ENCODE measurements at places on chromosomes 16 and 17. TPM values are rescaled to one million over a fixed set of nuclear protein-coding genes. Genes with fewer than 3 reads are reported as not detected.

DNA sequence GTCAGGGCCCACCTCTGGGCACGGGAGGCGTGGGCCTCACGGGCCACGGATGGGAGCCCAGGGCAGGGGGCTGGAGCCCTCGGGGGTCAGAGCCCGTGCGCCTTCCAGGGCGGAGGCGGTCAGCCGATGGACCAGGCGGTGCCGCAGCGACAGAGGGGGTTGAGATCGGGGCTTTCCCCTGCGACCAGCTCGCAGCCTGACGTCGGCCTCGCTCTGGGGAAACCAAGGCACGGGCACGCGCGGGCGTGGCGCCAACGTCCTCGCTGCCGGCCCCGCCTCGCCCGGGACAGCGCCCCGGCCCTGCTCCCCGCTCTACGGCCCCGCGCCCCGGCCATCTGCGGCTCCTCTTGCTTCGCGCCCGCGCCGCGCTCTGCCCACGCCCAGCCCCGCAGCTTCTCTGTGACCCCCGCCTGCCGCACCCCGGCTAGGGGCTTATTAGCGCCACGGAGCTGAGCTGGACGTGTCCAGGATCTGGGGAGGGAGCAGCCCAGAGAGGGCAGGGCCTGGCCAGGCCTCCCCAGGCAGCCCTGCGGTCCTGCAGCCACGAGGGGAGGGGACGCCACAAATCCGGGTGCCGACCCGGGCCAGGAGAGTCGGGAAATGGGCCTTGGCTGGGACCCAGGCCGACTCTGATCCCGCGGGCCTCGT lies 13.5 kb downstream of the ACTG1 start:
- DNase-seq = no peak

The DLX3 gene
- 0.29 TPM for total RNA-seq

The HAGHL gene
- total RNA-seq = 19.2 TPM

GRCh38 chr17:80104321-80104955 lies 3.1 kb downstream of the GAA start:
- no peak for DNase-seq

GRCh38 chr17:77297693-77298666 lies 157.2 kb downstream of the SEC14L1 start:
- DNase-seq = peak; percentile 56

DNA sequence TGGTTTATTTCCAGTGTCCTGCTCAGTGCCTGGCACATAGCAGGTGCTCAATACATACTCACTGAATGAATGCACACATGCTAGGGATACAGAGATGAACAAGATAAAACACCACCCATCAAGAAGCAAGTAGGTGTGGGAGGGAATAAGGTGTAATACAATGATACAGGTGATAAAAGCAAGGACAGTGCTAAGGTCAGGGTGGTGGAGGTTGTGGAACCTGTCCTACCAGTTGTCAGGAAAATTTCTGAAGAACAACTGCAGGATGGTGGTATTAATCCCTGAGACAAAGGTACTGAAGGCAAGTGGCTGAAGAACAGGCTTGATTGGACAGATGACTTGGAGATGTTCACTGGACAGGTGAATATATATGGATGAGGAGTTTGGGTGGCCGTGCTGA lies 1.8 kb downstream of the KNOP1 start:
- DNase-seq = no peak

The CBLN1 gene
- not detected for total RNA-seq

DNA sequence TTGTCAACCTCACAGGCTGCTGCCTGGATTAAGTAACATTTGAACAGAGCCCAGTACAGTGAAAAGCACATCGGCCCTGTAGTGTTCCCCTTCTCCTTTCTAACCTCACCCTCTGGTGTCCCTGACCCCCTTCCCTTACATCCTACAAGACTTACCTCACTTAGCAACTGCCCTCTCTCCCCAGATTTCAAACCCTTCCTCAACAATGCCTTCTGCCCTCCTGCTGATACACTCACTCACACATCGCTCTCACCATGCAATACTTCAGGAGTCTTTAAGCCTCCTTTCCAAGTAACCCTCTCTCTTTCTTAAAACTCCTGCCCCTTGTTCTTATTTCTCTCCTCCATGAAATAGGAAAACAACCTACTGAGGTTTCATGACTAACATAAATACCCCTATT lies 17.8 kb downstream of the ZZEF1 start:
- DNase-seq = no peak

- DNase-seq = no peak
These were observed 85.4 kb downstream of the N4BP1 start for GRCh38 chr16:48524348-48525200.

DNA sequence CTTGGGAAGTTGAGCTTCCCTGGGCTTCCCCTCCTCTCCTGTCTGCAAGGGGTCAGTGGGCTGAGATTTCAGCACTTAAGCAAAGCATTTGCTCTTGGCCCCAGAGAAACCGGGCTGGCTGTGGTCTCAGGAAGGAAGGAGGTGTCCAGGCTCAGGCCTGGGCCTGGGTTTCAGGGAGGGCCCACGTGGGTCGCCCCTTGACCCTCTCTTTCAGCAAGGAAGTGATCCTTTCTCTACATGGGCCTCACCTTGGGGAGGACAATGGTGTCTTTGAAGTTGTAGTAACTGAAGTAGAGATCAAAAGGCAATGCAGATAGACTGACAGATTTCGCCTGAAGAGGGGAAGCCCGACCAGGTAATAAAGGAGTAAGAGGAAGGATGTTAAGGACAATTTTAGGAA lies 2.7 kb downstream of the NOD2 start:
- DNase-seq = no peak

DNA sequence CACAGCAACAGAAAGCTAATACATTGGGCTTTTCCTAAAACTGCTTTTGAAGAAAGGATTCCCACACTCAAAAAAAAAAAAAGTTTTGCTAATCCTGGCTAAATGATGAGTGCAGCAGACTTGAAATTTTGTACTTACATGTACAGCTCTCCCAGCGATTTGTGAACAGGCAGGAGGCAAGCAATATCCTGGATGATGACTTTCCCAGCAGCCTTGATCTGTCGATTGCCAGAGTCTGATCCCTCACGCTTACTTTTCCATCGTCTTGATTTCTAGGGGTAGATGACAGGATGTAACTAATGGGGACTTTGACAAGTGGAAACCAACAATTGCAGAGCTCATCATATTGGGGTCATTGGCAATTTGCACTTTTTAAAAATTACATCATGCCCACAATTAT lies 91.4 kb downstream of the WDR59 start:
- DNase-seq = no peak

The PRR29 gene
- not detected for total RNA-seq

- no peak for DNase-seq
These were observed 82.8 kb downstream of the GLG1 start for GRCh38 chr16:74524117-74524516.

The TP53TG3 gene
- total RNA-seq = 1.1 TPM

The GCGR gene
- total RNA-seq = not detected

The ITGAL gene
- not detected for total RNA-seq

GRCh38 chr16:67252609-67253497 lies 4.1 kb downstream of the SLC9A5 start:
- DNase-seq = peak; percentile 31

The CPHXL2 gene
- not detected for total RNA-seq

DNA sequence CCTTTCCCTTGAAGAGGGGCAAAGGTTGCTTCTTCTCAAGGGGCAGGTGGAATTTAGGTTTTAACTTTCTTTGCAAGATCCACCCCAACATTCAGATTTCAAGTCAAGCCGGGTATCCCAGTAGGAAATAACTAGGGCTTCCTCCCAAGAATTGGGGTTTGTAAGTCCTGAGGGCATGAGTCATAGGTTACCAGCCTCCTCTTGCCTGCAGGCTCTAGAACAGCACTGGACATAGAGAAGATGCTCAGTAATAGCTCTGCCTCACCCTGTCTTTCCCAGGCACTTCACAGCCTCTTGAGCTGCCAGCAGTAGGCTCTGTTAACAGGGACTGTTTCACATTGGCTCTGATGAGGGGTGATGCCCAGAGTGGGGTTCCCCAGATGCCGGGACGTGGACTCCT lies 35.8 kb upstream of the ZFP90 start:
- peak; percentile 22 for DNase-seq

GRCh38 chr16:57900796-57901479 lies 70.0 kb downstream of the CNGB1 start:
- DNase-seq = no peak

The AGRP gene
- not detected for total RNA-seq

The IGF2BP1 gene
- 5.6 TPM for total RNA-seq

DNA sequence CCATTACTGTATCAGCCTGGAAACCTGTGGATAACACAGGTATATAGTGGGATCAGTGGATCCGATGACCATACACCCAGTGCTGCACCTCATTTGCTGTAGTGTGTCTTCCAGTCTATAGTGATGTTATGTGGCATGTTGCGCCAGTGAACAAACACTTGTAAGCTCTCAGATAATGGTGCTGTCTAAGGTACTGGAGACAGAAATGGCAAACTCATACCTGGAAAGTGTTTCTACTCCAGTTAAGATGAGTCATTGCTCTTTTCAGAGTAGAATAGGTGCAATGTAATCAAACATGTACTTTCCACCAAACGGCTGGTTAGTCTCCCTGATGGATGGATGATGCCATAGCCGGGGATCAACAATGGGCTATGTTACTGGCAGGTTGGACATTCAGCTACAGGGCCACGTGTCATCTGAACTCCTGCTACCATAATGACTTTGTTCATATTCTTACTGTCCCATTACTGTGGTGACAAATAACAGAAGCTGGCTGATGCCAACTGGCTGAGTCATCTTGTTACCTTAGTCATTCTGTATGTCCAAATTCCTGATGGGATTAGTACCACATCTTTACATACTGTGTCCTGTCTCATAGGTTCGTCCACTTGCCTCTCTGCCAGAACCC lies 6.3 kb downstream of the CCL11 start:
- DNase-seq = no peak

GRCh38 chr17:38888842-38889241 lies 19.0 kb downstream of the LASP1 start:
- DNase-seq = no peak

GRCh38 chr17:60901242-60901641 lies 223.6 kb downstream of the BCAS3 start:
- peak; percentile 37 for DNase-seq

GRCh38 chr17:7281953-7282751 lies 634 bp downstream of the SLC2A4 start:
- DNase-seq = no peak

- no peak for DNase-seq
These were observed 19.6 kb downstream of the OR1D5 start for GRCh38 chr17:3043737-3044365.

The HEATR9 gene
- not detected for total RNA-seq

- no peak for DNase-seq
These were observed 143.7 kb upstream of the COX10 start for GRCh38 chr17:13925579-13925978.

GRCh38 chr17:81067391-81067811 lies 32.5 kb downstream of the BAIAP2 start:
- no peak for DNase-seq

The ZNF629 gene
- 20.8 TPM for total RNA-seq

DNA sequence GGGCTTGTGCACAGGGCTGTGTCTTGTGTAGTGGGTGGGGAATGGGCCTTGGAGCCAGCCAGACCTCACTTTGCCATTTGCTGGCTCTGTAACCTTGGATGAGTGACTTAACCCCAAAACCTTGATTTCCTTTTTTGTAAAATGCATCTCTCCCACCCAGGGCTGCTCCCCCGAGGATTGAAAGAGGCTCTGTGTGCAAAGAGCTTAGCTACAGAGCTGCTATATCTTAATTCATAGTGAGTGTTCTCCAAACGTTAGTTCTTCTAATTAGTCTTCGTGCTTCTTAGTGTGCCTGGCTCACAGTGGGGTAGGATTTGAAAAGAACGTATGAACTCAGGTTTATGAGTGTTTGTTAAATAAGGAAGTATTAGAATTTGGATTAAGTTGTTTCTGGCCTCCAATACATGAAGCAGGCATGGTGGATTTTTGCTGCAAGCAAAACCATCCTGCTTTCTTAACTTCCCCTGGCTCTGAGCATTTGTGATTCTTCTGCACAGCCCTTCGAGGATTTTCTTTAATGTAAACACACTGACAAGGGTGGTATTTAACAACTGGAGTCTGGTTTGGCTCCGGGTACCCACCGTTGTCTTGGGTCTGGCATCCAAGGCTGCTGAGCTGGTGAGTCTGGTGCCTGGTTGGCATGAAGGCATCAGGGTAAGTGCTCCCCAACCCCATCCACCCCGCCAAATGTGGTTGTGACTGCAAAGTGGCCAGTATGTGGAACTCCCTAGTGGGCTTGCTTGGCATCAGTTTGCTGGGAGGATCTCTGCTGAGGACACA lies 29.7 kb downstream of the KSR1 start:
- no peak for DNase-seq

The SCARF1 gene
- total RNA-seq = not detected

GRCh38 chr17:39529455-39529854 lies 68.2 kb downstream of the CDK12 start:
- no peak for DNase-seq

- no peak for DNase-seq
These were observed 104.5 kb downstream of the C16orf78 start for GRCh38 chr16:49478107-49478506.

GRCh38 chr16:74999219-74999608 lies 390 bp downstream of the ZNRF1 start:
- DNase-seq = peak; percentile 21

DNA sequence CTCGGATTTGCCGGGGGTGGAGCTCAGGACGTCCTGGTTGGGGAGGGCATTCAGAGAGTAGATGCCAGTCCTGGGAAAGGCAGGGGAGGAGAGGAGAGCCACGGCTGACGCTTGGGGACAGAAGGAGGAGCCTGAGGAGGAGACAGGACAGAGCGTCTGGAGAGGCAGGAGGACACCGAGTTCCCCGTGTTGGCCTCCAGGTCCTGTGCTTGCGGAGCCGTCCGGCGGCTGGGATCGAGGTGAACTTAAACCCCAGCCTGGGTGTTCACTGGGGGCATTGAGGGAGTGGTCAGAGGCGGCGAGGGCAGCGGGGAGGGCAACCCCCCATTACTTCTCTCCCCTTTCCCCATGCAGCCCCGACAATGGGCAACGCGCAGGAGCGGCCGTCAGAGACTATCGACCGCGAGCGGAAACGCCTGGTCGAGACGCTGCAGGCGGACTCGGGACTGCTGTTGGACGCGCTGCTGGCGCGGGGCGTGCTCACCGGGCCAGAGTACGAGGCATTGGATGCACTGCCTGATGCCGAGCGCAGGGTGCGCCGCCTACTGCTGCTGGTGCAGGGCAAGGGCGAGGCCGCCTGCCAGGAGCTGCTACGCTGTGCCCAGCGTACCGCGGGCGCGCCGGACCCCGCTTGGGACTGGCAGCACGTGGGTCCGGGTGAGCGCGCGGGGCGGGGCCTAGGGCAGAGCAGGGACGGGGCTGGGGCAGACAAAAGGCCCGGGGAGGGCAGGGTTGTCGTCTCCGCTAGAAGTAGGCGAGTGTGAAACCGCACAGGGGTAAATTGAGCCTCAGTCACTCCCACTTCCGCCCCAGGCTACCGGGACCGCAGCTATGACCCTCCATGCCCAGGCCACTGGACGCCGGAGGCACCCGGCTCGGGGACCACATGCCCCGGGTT lies 3.7 kb downstream of the NOL3 start:
- peak; percentile 93 for DNase-seq

The TPSD1 gene
- not detected for total RNA-seq

Measured in LHCN-M2 (cell line).